ENCODE measurements at places on chromosomes 6 and 20.

GRCh38 chr20:50298554-50299324 is 108.1 kb downstream of the CEBPB start:
- DNase-seq: no peak

DNA sequence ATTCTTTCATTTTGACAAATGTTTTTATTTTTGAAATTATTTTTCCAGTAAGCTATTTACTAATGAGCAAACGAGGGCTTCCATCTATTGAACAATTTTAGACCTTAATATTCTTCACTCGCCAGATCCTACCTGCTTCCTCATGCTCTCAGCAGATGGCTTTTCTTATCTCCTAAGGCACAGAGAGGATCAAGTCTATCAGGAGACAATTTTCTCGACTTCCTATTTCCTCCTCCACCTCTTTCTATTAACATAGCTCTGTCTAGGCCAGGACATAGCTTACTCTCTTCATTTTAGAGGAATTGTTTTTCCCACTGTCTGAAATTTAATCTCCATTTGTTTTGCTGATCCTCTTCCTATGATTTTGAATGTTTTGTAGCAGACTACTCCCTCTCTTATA is 87.0 kb upstream of the MAN1A1 start:
- no peak for DNase-seq

- no peak for DNase-seq
These were observed 1.8 kb downstream of the HSPA12B start for GRCh38 chr20:3734111-3734843.

GRCh38 chr6:31366693-31367470 is 9.9 kb upstream of the HLA-B start:
- peak; percentile 80 for DNase-seq

DNA sequence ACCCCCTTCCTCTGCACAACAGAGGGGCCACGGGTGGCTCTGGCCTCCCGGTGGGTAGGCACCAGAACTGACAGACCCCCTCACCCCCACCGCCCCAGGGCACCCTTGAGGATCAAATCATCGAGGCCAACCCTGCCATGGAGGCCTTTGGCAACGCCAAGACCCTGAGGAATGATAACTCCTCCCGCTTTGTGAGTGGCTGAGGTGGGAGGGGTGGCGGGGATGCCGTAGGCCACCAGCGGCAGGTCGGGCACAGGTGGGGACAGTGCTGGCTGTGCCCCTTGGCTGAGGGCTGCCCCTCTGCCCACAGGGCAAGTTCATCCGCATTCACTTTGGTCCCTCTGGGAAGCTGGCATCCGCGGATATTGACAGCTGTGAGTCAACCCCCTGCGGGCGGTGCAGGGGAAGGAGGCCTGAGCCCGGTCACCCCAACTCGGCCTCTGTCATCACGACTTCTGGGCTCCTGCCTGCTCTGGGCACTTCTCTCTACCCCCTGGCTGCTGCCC is 29.1 kb downstream of the MYH7B start:
- no peak for DNase-seq

- no peak for DNase-seq
These were observed 11.8 kb downstream of the DCBLD1 start for GRCh38 chr6:117494283-117494682.

- no peak for DNase-seq
These were observed 80.7 kb upstream of the CNKSR3 start for GRCh38 chr6:154591234-154591633.

GRCh38 chr20:62493253-62493885 is 17.6 kb upstream of the GATA5 start:
- DNase-seq: no peak

DNA sequence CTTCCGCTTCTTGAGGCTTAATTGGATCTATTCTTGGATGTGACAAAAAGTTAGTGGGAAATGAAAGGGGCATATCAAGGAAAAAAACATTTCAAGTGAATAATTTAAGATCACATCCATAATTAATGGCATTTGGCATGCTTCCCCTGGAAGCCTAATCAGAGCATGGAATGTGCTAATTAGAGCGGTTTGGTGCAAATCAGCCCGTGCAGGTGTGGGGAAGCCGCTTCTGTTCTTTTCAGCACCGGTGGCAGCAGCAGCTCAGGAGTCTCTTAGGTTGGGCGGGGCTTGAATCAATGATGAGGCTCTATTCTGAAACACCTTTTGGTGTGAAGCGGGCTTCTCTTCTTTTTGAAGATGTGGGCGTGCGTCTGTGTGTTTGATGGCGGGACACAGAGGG is 301.2 kb downstream of the LRFN2 start:
- no peak for DNase-seq

DNA sequence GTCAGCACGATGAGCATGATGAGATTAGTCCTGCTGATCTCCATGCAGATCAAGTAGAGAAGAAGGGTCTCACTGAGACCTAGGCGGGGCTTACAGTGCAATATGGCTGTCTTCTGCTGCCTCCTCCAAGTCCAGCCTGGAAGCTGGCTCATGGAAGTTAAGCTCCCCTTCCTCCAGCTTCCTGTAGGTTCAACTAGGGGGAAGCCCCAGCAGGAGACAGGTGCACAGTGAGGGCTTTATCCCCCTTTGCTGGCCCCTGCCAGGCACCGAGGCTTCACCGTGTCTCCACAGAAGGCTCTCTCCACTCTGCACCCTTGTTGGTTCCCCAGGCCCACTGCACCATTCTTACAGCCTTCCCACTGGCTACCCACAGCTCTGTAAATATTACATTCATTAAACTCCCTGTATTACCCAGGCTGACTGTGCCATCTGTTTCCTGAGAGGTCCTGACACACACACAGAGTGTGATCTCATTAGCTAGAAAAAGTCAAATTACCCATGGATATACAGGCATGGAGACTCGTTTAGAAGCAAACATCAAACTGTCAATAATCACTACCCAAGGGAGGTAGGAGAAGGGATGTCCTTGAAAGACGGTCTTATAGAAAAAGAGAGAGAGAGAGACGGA is 90.4 kb downstream of the SLC2A10 start:
- DNase-seq: no peak

DNA sequence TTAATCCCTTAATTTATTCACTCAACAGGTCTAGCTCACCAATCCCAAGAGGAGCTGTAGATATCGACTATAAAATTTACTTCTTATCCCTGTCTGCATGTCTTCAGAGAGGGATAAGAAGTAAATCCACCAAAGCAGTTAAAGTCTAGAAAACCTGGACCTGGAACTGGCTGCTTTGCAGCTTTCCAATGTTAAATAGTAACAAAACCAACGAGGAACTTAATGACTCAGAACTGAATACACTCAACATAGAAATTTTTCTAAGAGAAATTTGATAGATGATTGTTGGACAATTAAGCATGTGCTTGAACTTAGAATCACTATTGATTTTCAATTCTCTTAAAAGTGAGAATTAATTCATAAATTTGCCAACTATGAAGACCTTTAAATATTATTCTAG is 11.5 kb upstream of the TMEM244 start:
- no peak for DNase-seq

DNA sequence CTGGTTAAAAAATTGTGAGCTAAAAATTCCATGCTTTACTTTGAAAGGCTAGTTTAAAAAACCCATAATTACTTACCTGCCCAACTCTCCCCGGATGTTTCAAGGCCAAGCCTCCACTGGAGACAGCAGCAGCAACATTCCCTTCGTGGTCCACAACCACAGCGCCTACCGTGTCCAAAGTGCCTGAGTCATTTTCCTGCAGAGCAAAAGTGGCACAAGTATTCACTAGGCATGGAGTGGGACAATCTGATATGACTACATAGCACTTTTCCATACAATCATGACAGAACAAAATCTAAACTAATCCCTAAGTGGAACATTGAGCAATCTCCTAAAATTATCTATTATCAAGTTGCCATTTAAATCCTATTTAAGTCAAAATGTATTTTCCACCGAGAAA is 104.8 kb downstream of the TASP1 start:
- no peak for DNase-seq

GRCh38 chr20:51482836-51483473 is 59.6 kb downstream of the NFATC2 start:
- DNase-seq: no peak
